ENCODE measurements at places on chromosomes 6 and 20.

- no peak for DNase-seq
Observed at GRCh38 chr6:51865996-51866395, 221.4 kb downstream of the PKHD1 start.

- no peak for DNase-seq
Observed at GRCh38 chr6:130863415-130864230, 36.4 kb downstream of the SMLR1 start.

GRCh38 chr6:139323511-139324300 lies 31.9 kb upstream of the TXLNB start:
- DNase-seq: peak; percentile 11

DNA sequence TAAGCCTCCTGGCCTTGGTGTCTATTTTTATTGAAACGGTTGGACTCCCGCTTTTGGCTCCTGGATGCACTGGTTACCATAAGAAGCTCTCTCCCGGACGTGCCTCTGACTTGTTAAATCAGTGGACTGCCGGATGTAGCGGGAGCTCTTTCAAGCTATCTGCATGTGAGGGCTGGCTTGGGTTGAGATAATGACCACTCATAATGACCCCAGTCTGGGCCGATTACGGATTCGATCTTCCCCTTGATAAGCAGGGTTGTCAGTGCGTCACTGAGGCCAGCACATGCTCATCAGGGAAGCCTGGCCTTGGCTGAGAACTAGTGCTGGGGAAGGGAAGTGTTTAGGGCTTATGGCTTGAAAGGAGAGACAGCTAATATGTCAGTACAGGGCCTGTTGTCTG lies 528.1 kb downstream of the CDH26 start:
- DNase-seq: no peak

- no peak for DNase-seq
Observed at GRCh38 chr20:49181265-49181877, 6.8 kb downstream of the STAU1 start.

GRCh38 chr6:109105681-109106080 lies 10.4 kb downstream of the CEP57L1 start:
- DNase-seq: no peak

DNA sequence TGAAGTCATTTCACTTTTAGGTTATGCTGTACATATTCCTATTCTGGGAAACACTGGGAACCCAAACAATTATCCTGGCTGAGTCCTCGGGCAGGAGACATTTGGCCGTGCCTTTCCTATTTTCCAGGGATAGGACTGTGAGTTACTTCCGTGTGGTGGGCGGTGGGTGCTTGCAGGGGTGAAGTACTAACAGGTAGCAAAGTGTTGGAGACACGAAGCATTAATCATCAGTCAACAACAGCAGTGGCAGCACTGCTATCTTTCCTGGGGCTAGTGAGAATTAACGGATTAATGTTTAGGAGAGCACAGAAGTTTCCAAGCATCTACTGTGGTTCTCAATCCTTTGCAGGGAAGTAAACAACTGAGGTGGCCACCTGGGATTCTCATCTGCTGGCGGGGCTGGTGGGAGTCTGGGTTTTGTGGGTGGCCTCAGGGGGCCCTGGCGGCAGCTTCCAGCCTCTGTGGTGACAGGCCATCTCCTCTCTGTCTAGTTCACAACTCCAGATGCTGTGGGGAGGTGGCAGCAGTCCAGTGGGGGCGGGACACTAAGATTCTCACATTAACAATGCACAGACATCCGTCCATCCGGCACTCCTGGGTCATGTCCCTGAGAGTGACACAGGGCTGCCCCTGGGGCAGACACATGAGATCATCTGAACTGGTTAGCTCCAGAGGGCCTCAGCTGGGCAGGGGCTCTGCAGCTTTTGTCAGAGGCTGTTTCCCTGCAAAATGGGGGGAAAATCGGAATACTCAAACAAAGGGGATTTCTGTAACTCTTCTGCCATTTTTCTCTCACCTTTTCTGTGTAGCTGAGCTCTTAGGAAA lies 90.9 kb downstream of the GJA10 start:
- no peak for DNase-seq

- no peak for DNase-seq
Observed at GRCh38 chr6:3409699-3410384, 47.0 kb downstream of the SLC22A23 start.

Data from AG09319 (cell line).